ENCODE measurements at places on chromosomes 5 and 9.

- no peak for DNase-seq
Observed at GRCh38 chr5:114362977-114363761, 1.3 kb downstream of the KCNN2 start.

- no peak for DNase-seq
Observed at GRCh38 chr5:55220433-55221185, 6.5 kb downstream of the MCIDAS start.

DNA sequence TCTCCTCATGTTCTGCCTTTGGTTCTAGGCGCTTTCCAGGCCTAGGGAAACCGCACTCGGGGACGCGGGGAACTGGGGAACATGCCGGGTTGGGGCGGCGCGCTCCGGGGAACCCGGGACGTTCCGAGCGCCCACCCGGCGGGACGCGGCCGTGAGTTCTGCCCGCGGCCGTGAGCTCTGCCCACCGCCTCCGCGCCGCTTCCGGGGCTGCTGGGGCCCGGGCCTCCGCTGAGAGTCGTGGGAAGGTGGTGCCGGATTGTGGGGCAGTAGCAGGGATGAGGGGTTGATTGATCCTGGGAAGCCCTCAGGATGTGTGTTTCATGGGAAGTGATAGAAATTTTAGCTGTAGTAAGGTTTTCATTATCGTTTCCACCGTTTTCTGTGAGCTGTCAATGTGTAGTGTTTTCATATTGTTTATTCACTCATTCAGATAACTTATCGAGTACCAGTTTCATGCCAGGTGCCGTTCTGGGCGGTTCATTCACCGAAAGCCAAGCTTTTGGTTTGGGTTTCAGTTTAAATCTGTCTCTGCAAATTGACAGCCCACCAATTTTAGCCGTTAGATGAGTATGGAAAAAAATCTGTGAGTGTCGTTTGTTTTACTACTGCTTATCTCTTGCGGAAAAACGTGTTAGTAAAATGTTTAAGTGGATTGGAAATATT lies 657 bp downstream of the MTRR start:
- DNase-seq, result no peak

GRCh38 chr5:114391321-114391720 lies 29.5 kb downstream of the KCNN2 start:
- DNase-seq, result no peak

DNA sequence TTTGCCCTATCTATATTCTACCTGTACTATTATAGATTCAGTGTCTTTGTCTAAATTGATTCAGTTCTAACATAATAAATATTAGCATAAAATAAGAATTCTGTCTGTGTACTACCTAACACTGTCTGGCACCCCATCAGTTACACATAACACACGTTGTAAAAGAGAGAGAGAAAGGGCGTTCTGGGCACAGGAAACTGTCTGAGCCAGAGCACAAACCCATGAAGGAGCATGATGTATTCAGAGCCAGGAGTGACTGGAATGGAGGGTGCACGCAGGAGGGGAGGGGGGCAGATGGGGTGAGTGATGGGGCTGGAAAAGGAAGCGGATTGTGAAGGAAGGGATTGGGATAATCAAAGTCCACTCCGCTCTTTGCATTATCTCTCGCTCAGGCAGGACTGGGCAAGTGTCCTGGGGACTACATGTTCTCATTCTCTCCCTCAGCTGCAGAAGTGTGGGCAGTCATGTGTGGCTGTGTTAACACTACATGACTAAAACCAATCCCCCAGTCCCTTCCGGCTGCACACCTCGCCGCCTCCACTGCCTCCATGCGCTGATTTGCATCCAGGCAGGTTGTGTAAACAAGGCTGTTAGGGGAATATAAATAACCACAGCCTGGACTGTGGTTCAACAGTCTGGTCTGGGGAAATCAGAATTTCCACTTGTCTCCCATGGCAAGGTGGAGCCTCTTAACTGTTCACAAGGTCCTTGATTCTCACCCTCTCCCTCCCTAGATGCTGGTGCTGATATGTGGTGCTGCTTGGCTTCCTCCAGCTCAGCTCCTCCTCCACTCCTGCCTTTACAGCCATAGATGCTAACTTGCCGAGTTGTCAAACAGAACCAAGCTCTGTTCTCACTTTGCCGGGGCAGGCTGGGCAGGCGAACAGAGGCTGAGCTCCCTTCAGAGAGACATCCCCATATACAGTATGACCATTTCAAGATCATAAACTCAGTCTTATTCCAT lies 367.5 kb upstream of the BRINP1 start:
- no peak for DNase-seq

- DNase-seq, result no peak
Observed at GRCh38 chr9:35556776-35557175, 48.3 kb upstream of the TESK1 start.

Measured in LNCaP clone FGC (cell line).